ENCODE measurements at places on chromosomes 11 and 22. TPM values are rescaled to one million over a fixed set of nuclear protein-coding genes. Genes with fewer than 3 reads are reported as not detected.

The SEC14L6 gene
- 0.82 TPM for total RNA-seq

DNA sequence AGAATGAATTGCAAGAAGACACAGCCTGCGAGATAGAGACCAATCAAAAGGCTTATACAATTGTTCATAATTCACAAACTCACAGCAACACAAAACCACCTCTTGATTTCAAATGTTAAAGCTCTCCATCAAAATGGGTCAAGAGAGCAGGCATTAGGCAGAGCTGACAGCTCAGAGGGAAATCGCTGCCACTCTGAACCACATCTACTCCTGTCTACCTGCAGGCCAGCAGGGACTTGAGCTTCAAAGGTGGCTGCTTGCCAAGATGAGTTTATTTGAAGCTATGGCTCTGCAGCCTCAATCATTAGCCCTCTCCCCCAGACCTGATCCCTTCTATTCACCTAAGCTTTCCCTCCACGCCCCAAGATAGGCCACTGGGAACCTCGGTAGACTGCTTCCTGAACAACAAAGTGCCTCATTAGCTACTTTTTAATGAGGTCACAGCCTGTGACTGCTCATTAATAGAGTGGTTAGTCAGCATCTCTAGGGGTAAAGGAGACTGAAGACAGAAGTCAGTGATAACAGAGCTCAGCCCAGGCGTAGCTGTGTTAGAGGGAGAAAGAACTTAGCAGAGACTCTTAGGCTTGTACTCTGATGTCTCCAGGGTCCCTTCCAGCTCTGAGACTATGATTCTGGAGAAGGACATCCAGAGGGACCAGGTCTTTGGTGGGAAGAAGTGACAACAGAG is 21.2 kb upstream of the OR10A5 start:
- no peak for DNase-seq

DNA sequence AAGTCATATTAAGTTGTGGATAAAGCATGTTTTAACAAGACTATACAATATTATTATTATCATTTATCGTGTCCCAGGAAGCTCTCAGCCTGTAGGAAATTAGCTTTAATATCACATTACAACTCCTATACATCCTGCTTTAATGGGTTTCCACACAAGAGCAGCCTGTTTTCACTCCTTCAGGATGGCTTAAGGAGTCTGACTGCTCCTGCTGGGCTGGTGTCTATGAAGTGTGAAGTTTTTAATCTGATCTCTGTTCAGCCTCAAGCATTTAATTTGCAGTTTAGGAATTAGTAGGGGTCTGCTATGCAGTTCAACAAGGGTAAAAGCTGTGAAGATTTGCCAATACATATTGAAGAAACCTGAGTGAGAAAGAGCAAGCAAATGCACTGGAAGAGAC is 653.4 kb upstream of the LRRC4C start:
- no peak for DNase-seq

DNA sequence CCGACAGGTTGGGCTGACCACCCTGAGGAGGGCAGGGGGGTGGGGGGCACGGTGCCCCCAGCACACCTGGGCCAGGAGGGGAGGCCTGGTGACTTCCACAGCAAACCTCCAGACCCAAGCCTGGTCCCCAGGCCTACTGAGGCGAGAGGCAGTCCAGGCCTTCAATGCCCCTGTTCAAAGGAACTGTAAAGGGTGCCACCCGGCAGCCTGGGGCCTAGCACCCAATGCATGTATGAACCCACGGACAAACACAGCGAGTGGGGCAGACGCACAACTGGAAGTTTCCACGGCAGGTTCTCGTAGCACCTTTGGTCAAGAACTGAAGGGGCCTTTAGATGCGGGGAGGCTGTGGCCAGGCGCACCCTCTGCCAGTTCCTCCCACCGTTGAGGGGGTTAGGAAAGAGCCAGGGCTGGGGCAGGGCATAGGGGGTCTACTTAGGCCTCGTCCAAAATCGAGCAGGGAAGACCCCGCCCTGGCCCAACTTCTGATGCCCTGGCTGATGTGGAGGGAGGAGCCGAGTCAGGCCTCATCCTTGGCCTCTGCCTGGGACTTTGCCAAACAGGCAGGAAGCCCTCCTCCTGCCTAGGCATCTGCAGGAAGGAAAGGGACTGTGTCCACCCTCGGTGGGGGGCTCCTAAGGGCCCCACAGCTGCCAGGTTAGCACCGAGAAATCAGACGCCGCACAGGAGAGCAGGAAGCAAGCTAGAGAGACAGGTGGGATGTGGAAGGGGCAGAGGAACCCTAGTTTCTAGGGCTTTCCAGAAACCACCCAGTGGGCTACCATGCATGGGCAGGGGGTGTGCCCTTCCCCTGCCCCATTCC is 6.6 kb downstream of the CBX6 start:
- DNase-seq = no peak

- no peak for DNase-seq
These were observed 24.8 kb upstream of the THY1 start for GRCh38 chr11:119447664-119448242.

The MUC2 gene
- not detected for total RNA-seq

The TNNI2 gene
- not detected for total RNA-seq

All from frontal cortex (tissue), 4 donors.